Natural killer cell treated with Interleukin-12 subunit alpha and Interleukin-12 subunit beta and Interleukin-15 and Interleukin-18, amount 100 ng/mL, for 72 hours (primary cell): ENCODE measurements at places on chromosomes 7 and 10. TPM values are rescaled to one million over a fixed set of nuclear protein-coding genes. Genes with fewer than 3 reads are reported as not detected.

DNA sequence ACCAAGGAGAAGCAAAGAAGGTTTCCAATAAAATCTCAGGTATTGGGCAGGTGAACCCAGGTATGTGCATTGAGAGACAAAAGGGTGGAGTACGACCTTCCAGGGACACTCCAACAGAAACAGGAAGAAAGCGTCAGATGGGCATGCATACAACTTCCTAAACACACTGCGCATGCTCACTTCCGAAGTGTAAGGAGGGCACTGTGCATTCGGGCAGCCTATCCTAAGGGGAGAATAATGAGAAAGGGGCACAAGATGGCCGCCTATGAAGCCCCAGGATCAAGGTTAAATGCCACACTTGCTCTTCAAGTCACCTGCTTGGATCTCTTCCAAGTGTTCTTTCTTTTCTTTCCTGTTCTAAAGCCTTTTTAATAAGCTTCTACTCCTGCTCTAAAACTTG, 39.4 kb upstream of the PRSS1 start:
- no peak for DNase-seq

DNA sequence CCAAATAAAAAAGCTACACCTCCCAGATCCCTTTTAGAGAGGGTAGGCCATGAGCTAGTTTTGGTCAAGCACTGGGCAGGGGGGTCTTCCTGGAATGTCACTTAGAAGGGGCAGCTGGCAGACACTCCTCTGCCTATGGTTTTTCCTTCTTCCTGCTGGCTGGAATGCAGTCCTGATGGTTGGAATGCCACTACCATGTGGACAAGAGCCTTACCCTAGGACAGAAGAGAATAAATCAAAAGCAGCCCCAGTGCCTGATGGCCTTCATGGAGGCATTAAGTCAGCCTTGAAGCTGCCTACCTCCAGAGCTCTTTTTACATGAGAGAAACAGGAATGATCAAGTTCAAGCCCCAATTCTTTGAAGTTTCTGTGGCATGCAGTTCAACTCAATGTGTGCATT, 43.5 kb upstream of the SORBS1 start:
- no peak for DNase-seq

DNA sequence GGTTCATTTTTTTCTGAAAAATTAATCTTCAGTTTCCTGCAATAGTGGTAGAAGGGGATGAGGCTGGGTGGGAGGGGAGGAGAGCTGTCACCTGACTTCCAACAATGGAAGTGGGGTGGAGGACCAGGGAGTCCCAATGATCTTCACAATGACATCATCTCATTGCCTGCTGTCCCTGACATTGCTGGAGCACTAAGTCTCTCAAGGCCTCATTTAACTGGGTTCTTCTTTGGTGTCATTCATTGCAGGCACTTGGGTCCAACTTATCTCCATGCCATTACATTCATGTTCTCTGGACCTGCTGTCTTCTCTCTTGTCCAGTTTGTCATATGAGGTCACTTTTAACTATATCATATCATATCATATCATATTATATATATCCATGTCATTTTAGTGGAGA, 34.4 kb downstream of the PRTFDC1 start:
- DNase-seq = no peak

DNA sequence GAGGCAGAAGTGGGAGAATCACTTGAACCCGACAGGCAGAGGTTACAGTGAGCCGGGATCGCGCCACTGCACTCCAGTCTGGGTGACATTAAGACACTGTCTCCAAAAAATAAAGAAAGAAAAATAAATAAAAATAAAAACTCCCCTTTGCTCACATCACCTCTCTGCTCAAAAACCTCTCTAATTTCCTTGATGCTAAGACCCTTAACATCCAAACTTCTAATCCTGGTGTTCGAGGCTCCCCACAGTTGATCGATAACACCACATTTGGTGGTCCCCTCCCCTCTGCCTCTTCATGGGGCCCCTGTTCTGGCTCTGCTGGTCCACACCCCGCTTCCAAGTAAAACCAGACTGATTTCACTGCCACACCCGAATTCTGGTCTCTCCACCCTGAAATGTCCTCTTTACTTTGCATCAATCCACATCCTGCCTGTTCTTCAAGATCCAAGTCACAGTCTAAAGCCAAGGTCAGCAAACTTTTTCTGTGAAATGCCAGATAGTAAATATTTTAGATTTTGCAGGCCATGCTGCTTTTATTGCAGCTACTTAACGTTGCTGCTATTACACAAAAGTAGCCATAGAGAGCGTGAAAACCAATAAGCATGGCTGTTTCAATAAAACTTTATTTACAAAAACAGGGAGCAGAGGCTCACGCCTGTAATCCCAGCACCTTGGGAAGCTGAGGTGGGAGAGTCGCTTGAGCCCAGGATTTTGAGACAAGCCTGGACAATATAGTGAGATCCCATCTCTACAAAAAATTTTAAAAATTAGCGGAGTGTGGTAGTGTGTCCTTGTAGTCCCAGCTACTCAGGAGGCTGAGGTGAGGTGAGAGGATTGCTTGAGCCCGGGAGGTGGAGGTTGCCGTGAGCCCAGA, 11.8 kb downstream of the MOSPD3 start:
- no peak for DNase-seq

- no peak for DNase-seq
These were observed 109.5 kb downstream of the NRF1 start for GRCh38 chr7:129721068-129721467.

DNA sequence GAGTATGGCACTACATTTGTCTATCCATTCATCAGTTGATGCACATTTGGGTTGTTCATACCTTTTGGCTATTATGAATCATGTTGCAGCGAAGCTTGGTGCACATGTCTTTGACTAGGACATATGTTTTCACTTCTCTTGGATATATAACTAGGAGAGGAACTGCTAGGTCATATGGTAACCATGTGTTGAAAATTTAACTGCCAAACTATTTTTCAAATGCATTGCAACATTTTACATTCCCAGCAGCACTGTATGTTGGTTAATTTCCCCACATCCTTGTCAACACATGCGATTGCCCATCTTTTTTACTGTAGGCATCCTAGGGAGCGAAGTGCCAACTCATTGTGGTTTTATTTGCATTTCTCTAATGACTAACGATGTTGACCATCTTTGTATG, 183.4 kb downstream of the PRKCQ start:
- no peak for DNase-seq

DNA sequence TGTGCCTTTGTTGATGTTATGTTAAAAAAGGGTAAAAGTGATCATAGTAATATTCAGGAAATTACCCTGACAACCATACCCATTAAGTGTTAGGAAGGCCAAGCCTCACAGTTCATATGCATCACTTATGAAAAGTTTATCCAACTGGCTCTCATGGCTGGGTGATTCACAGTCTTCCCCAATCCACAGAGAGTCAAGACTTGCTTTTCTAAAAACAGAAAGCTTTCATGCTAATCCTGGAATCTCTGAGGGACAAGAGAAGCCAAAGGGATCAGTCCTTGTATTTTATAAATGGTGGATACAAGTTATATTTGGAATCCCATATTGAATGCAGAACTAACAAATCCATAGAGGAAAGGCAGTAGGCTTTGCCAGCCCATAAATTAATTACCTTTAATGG, 218.3 kb downstream of the JAZF1 start:
- no peak for DNase-seq

DNA sequence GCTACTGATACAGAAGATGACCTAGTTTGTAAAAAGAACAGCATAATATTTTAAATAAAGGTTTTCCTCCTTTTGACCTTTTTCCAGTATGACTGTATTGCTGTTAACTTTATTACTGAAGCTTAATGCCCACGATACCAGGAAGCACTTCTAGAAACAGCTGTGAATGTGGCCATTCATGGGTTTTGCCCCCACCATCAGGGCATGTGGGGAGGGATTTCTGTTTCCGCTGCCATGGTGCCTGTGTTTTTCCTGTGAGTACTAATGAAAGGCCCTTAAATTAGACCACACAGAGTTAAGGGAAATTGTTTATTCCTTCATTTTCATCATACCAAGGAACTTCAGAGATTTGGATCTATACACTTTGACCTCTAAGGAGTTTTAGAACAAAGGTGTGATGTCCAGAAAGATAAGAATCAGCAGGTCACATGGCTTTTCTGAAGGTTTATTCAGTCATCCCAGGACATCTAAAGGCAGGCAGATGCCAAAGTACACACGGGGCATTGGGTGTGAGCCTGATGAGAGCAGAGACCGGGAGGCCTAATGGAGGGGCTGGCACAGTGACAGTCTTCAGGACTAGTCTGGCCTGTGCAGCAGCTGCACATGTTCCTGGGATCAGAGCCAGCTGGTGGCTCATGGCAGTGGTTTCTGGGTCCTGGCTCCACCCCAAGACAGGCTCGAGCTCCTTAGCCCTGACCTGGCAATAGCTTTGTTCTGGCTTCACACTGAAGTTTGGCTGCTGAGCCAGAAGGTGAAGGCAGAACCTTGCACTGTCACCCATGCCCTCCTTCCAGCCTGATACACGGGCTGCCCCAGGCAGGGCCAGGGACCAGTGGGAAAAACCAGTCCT, 190.9 kb downstream of the REEP3 start:
- DNase-seq = no peak

DNA sequence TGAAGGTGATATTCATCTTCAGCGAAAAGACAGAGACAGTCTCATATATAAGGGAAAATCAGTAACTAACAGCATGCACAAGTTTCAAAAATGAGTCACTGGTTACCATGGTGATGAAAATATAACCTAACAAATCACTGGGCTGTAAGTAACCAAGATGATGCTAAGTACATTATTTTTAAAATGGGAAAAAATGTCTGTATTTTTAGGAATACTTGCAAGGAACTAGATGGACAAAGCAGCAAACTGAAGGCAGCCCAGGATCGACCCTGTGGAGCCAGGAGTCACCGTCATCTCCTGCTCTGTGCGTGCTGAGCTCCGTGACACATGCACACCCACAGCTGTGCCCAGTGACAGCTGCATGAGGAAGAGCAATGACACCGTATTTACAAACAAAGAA, 137.3 kb downstream of the ELMO1 start:
- DNase-seq = no peak

DNA sequence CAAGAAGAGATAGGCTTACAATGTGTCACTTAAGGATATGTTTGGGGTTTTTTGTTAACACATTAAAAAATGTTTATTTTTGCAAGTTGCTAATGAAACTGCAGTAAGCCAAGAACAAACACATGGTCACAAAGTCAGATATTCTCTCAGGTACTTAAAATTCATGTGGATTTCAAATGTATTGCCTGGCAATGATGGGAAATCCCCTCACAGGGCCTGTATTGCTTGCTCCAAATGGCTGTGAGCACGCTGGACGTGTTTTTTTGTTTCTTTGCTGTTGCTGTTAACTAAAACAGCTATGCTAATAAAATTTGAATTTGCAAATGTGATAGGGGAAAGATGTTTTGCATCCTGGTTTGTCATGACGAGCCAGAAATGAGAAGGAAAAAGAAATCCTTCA, 3.8 kb upstream of the CELF2 start:
- DNase-seq = no peak

GRCh38 chr10:72016608-72017300, 52.6 kb downstream of the CHST3 start:
- DNase-seq = no peak

DNA sequence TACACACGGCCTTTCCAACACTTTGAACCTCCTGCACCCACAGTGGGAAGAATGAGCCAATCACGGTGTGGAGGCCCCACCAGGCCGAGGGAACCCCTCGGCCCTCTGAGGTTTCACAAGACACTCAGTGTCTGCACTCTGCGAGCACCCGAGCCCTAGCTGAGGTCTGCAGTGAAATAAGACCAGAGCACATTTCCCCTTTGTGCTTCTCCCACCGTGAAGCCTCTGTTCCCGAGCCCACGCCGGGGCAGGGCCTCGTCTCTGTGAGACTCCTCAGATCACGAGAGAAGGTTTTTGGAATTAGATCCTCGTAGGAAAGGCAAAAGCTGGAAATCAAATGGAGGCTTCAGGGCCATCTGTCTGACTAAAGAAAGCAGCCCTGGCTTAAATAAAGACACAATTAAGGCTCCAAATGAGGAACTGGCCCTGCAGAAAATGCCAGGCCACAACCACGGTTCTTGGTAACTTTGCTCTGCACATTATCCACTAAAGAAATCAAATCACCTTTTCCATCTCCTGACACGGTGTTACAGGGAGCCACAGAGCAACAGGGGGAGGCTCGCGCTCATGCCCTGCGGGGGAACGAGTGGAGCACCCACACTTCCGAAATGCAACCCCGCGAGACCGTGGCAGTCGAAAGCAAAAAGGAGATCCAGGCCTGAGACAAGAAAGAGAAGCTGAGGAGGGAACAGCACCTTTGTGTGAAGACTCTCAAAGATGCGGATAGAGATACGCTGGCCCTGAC, 43.7 kb downstream of the FAM53B start:
- DNase-seq = no peak

DNA sequence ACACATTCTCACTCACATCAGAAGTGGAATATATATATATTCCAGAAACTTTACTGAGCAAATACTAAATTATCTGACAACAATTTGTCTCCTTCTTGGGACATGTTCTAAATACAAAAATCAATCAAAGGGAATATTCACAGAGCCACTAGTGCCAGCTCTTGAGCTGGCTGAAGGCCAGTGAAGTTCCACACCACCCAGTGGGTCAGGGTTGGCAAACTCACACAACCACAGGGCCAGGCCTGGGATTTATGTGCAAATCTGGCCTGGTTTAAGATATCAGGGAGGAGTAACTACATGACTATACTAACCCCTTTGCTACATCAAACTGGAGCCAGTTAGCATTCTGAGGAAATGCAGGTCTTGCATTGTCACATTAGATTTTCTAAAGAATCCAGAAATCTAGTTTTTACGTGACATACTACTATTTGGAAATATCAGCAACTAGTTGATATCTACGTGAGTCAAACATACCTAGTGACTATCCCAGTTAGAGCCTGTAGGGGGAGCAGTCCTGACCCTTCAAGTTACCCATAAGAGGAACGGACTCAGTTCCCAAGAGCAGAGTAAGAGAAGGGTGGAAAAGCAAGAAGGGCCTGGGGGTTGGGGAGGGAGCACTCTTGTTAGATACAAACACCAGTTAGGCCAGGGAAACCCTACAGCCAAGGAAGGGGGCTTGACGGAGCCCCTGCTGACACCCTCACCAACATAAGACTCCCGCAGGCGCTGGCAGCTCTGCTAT, 600.4 kb downstream of the KCNMA1 start:
- DNase-seq = no peak

DNA sequence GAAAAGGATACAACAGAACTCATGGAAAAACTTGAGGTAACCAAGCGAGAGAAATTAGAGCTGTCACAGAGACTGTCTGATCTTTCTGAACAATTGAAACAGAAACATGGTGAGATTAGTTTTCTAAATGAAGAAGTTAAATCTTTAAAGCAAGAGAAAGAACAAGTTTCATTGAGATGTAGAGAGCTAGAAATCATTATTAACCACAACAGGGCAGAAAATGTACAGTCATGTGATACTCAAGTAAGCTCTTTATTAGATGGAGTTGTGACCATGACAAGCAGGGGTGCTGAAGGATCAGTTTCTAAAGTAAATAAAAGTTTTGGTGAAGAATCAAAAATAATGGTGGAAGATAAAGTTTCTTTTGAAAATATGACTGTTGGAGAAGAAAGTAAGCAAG, 62.1 kb downstream of the AKAP9 start:
- DNase-seq = no peak

- DNase-seq = no peak
These were observed 95.3 kb downstream of the KAT6B start for GRCh38 chr10:74921744-74922143.

GRCh38 chr7:74338366-74339108, 49.3 kb downstream of the CLIP2 start:
- DNase-seq = peak; percentile 65

- DNase-seq = no peak
These were observed 29.8 kb downstream of the CABCOCO1 start for GRCh38 chr10:61692447-61693010.

The OPN4 gene
- total RNA-seq = not detected

The GARS1 gene
- 178 TPM for total RNA-seq

The ACTL6B gene
- not detected for total RNA-seq

The IDI2 gene
- not detected for total RNA-seq

The ZNF804B gene
- total RNA-seq = not detected
